ENCODE measurements at places on chromosomes 3 and 15.

- DNase-seq: no peak
Measured at GRCh38 chr3:142274908-142275307, 49.5 kb upstream of the GK5 start.

GRCh38 chr15:83164111-83164770 lies 43.4 kb downstream of the HDGFL3 start:
- no peak for DNase-seq

- no peak for DNase-seq
Measured at GRCh38 chr15:79050341-79050740, 40.2 kb downstream of the RASGRF1 start.

- no peak for DNase-seq
Measured at GRCh38 chr3:100864471-100865250, 128.6 kb downstream of the ABI3BP start.

GRCh38 chr15:66961407-66961884 lies 104.0 kb upstream of the SMAD3 start:
- DNase-seq: no peak

- no peak for DNase-seq
Measured at GRCh38 chr3:13727890-13728289, 152.0 kb downstream of the WNT7A start.

DNA sequence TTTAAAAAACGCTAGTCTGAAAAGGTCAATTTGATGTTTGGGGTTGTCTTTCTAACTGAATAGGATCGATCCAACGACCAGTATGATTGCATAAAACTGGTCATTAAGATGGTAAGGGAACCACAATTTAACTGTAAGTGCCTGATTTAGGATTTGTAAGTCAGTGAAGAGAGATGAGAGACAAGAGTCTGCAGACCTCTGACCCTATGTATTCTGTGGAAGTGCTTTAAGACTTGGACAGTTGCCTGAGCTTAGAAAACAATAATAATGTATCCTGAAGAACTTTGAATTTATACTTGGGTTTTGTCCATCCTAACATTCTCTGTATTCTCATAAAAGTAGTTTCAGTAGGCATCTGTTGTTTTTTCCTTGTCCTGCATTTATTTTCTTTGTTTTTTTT lies 221.4 kb upstream of the SUCLG2 start:
- no peak for DNase-seq

DNA sequence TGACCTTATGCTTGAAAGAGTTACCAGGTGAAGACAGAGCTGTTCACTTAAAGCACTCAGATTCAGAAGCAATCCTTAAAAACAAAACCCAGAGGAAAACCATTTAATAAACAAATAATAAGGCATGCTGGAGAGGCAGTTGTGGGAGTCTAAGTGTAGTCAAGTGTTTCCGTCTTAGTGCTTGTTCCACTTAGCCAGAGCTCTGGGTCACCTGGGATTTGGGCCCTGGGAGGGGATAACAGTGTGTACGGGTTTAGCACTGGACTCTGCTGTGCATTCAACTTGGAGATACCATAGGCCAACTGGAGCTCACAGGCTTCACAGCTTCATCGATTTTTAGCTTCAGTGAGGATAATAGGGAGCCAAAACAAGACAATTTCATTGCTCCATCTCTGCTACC lies 444.6 kb downstream of the CNTN4 start:
- DNase-seq: no peak

DNA sequence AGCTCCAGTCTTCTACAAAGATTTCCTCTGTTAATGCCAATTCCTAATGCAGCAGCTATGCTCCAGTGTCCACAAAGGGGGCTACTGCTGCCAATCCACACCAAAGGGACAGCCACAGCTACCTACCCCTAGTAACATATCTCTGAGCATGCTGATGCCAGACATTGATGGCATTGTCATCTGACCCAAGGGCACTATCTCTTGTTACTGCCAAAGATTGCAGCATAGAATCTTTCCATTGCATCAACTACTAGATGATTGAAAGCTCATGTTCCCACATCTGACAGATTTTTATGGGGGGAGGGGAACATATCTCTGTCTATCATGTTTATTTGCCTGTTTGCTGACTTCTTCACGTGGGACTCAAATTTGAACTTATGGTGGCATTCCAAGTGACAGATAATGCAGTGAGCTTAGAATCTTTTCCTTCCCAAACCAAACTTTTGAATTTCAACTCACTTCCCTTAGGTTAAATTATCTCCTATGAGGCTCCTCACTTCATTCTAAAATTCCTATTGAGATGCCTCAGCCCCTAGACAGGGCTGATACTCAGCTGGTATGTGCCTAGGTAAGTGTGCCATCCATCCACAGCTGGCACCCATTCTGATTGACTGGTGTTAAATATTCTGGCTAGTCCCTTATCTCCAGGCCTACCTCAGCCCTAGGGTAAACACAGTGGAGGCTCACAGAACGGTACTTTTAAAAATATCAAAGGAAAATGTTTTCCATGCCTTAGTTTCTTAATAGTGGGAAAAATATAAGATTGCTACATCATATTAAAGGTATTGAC lies 100.3 kb downstream of the STRIT1 start:
- no peak for DNase-seq

DNA sequence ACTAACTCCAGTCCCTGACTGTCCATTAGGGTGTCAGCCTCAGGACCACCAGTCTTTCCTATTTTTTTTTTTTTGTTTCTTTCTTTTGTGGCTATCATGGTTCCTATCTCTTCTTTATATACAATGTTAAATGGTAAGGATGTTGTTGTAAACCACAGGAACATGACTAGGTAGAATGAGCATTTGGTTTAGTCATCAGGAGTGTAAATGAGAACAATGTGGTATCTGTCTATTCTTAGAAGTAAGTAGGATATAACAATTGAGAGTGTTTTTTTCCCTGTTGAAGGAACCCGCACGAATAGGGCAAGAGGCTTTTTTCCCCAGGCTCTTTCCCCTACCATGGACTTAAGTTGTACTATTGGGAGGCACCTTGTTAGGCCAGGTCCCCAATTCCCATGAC lies 880.3 kb upstream of the GBE1 start:
- DNase-seq: no peak
